AG09309 (cell line): ENCODE measurements at places on chromosomes 1 and 21.

GRCh38 chr1:7905262-7905661, 35.4 kb downstream of the TNFRSF9 start:
- DNase-seq, result no peak

DNA sequence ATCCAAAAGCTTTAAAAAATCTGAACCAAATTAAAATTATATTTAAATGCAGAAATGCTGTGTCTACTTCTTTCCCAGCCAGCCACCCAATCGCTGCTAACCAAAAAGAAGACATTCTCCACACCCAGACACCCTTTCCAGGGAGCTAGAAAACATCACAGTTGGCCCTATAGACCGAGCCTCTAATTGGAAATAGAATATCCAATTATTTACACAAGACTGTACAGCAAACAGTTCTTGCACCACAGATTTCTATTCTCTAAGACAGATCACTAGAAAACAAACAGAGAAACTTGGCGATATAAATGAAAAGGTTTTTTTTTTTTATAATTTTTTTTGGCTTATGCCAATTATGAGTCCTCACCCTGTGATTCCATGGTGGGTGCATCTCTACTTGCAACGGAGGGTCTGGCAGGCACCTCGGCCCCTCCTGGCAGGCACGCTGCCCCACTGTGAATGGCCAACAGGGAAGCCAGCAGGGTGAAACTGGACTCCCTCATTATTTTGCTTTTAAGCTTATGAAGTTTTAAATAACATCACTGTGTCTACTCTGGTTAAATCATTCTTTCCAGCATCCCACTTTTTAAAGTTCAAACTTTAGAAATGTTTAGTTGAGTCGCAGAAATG, 29.2 kb downstream of the BCAR3 start:
- no peak for DNase-seq

DNA sequence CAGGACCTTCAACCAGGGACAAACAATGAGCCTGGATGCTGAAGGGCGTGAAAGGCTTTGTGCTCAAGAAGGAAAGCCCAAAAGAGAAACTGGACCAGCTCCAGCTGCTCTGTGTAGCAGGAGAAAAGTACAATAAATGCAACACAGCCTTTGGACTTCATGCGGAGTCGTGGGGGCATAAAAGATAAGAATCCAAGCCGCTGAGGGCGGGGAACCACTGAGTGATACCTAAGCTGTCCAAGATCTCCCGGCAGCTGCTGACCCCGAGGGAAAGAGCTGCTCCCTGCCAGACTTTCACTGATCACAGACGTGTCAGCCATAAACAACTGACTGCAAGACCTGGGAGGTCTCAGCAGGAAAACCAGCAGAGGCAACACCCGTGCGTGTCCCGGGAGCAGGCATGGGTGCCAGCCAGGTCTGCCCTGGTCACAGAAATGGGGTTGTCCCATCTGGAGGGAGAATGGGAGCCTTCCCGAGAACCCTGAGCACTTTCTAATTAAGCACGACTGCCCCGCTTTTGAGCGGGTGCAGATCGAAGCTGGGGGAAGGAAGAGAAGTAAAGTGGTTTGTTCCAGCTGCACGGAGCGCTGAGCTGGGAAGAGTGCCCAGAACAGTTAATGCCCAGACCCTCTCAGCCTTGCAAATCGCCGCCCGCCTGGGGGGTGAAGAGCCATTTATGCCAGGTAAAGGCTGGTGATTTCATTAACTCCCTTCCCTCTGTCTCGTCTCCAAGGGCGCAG, 68.3 kb upstream of the TARDBP start:
- no peak for DNase-seq

- no peak for DNase-seq
Observed at GRCh38 chr1:42938645-42939615, 19.7 kb downstream of the SLC2A1 start.

GRCh38 chr1:192238421-192238820, 78.4 kb upstream of the RGS21 start:
- DNase-seq, result no peak

GRCh38 chr1:204435872-204436271, 24.3 kb upstream of the PPP1R15B start:
- no peak for DNase-seq

DNA sequence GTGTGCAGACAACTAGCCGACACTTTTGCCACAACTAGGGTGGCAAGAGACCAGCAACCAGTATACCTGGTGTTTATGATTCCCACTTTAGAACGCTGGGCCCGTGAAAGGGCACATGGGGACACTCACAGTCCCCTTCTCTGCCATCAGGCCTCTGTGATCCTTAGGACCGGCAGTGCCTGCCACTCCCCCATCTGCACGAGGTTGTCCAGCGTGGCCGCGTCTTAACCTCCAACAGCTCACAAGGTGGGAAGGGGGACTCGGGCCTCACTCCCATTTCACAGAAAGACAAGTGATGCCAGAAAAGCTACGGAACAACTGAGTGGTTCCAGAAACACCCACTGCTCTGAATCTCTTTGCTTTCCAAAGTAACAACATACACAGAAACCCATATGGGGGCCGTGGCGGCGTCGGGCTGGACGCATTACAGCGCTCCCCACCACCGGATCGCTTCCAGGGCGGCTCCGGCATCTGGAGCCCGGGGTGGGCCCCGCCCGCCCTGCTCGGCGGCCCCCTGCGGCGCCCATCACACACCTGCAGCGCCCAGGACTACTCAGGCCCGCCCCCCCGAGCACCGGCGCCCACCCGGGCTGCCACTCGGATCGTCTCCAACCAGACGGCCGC, 1.0 kb downstream of the ZNF496 start:
- no peak for DNase-seq
